ENCODE measurements at places on chromosomes 1 and 21.

DNA sequence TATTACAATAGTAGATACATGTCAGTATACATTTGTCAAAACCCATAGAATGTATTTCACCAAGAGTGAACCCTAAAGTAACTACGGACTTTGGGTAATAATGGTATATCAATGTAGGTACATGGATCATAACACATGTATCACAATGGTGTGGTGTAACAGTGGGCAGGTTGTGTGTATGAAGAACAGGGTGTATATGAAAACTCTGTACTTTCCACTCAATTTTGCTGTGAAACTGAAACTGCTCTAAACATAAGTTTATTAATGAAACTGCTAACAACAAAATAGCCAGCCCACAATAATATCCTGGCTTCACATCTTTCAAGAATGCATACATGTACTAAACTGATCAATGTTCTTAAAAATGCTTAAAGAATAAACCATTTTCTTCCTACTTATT, 90.2 kb downstream of the RUSC1 start:
- no peak for DNase-seq

GRCh38 chr1:107474877-107475612, 334.2 kb downstream of the NTNG1 start:
- no peak for DNase-seq

DNA sequence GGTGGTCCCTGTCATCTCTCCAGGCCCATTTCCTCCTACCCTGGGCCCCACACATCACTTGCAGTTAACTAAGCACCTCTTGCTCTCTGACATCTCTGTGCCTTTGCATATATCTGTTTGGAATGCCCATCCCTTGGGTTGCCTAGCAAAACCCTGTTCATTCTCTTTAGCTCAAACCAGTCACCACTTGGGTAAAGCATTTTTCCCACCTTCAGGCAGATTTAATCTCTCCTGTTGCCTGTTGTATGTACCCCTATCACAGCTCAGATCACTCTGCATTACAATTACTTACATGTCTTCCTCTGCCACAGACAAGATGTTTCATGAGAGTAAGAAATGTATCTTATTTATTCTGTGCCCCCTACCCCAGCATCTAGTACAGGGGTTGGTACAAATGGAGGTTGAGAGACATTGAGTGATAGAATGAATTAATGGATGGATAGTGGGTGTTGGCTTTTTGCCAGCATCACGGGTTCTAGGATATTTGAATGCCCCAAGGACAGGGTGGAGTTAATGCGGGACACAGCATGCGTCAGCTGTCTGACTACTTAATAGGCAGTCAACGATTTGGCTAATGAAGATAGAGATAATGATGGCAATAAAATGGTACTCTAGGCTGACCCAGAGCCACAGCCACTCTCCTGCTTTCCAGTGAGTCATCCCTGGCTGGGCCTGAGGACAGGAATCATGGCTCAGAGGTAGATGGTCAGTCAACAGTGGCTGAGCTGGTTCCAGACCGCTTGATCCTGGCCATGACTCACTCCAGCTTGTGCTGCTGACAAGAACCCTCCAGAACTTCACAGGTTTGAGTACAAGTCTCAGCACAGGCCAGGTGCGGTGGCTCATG, 6.5 kb downstream of the NR0B2 start:
- DNase-seq = no peak

DNA sequence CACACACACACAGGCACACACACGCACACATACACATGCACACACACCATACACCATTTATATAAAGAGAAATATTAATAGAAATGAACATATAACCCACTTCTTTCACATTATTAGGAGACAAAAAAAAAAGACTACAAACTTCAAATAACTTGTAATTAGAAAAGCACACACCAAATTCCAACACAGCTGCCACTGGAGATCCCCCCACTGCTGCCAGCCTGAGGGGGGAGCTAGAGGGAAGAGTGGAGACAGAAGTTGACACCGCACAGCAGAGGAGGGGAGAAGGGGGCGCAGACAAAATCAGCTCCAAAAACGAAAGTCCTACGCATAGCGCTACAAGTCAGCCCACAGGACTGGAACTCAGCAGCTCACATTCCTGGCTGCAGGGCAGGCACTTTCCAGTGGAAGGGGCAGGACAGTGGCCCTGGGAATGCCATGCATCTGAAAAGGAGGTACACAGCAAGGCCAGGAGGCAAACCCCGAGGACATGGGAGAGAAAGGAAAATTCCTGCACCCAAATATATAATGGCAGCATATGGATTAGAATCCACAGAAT, 36.5 kb downstream of the LGALS8 start:
- DNase-seq = no peak

GRCh38 chr1:221139991-221140390, 260.7 kb downstream of the HLX start:
- DNase-seq = no peak

DNA sequence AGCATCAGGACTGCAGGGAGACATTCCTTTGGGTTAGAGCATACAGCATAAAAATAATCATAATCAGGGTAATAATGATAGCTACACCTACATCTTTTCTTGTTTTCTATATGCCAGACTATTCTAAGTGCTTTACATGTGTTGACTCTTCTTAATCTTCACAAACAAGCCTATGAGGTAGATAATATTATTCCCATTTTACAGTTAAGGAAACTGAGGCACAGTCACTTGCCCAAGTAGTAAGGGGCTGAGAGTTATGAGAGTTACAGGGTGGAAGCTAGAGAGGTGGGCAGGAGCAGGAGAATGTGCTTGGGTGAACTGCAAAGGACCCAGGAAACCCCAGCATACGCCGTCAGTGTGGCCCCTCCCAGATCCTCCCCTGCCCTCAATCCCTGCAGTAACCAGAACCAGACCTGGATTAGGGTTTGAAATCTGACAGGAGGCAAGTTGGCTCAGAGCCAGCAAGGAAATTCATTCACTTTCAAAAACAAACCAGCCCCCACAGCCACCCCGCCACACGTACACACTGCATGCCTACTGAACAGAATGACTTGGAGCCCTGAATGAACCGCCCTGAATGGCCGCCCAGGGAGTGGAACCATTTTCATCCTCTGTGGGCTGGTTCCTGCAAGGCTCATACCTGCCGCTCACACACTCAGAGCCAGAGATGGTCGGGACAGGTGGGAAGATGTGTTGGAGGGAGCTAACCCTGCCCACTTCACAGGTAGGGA, 126.1 kb downstream of the TRABD2B start:
- DNase-seq = no peak

DNA sequence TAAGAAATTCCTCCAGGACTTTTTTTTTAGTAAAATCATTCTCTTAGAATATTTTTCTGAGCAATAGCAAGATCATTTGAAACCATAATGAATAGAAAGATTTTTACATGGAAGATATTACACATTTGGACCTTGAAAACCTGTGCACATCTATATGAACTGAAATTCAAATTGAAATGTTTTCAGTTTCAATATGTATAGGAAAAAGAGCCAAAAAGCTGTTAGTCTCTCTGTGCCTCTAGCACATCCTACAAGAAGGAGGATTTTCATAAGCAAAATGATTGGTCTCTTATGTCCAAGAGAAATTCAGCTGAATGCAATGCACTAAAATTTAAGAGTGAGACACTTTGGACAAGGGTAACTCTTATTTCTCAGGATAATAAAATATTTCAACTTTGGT, 8.2 kb downstream of the HMCN1 start:
- no peak for DNase-seq

DNA sequence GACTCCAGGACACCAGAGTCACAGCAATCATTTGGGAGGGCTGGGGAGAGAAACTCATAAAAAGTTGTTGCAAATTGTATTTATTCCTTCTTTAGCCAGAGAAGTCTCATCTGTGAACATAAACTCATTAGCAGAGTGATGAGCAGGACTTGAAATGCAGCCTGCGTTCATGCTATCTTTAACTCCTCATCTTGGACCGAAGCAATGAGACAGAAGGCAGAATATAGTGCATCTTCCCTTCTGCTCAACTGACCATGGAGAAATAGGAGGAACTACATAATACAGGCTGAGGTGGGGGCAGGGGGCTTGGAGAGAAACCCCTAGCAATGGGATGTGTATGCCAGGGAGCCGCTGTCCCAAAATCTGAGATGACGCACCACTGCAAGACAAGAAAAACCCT, 121.8 kb upstream of the AJAP1 start:
- no peak for DNase-seq

DNA sequence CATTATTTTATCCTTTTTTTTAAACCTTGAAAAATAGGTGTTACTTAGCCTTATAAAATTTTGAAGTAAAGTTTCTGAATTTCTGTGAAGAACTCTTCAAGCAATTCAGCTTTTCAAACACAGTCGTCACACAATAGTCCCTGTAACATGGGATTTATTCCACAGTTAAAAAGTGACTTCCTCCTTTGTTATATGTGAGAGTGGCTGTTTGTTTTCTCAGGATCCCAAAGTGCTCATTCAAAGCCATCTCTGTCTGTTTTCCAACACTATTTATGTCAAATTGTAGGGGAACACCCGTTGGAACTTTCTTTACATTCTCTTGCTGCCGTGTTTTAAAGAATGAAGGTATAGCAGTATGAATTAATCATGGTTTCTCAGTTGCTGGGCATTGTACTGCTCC, 80.8 kb upstream of the GPR52 start:
- no peak for DNase-seq

DNA sequence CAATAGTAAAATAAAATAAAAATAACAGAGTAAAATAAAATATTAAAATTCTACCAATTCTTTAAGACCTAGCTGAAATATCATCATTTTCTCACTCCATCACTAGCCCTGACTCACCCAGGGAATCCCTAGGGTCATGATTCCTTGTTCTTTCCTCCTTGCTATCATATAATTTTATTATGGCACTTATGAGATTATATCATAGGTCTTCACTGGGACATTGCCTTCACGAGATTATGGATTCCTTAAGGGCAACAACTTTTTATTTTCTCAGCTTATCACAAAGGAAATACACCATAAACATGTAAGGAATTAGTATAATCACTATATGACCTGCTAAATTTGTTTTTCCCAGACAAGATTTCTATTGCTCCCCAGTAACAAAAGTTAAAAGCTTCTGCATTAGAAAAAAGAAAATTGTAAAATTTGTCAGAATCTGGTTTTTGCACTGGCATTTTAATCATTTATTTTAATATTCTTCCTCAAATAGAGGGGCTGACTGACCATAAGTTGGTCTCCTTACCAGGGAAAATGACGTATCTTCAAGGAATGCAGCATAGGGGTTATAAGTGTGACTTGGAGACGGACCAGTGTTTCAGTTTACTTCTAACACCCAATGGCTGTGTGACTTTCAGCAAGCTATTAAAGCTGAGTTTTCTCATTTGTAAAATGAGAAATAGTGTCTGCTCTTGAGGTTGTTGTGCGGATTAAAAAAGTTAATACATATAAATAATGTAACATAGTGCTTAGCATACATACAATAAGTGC, 8.8 kb upstream of the CLCA4 start:
- DNase-seq = no peak

GRCh38 chr1:67882196-67882958, 49.1 kb upstream of the GNG12 start:
- no peak for DNase-seq

Measured in NCI-H345 (cell line).